A549 treated with GW870086 at 1 μM for 4 hours (cell line): ENCODE measurements at places on chromosomes 1 and 21. TPM values are rescaled to one million over a fixed set of nuclear protein-coding genes. Genes with fewer than 3 reads are reported as not detected.

Gene F3
- total RNA-seq, result 1.7 to 3.2 TPM (median 2.3 TPM) in 5 replicates

Gene SH2D1B
- total RNA-seq, result 0.10 to 0.15 TPM (median 0.10 TPM) in 5 replicates

Gene TRABD2B
- total RNA-seq, result 1.1 to 2.1 TPM (median 1.7 TPM) in 5 replicates

Gene MCM3AP
- 32.9 to 41.8 TPM (median 39.2 TPM) in 5 replicates for total RNA-seq

Gene HES3
- not detected in 5 replicates for total RNA-seq
